Suprapubic skin (tissue), 4 donors: ENCODE measurements at places on chromosomes 5 and 9. TPM values are rescaled to one million over a fixed set of nuclear protein-coding genes. Genes with fewer than 3 reads are reported as not detected.

OSMR gene
- 20.4 TPM for total RNA-seq

HTR4 gene
- 1.6 TPM for total RNA-seq

GALNT12 gene
- total RNA-seq: 3.8 TPM

- H3K27ac ChIP-seq: no peak overlapping the region
- H3K4me1 ChIP-seq: peaks cover 10% of the 10 kb centered on the region
- DNase-seq: no peak
- no peaks in the 10 kb centered on the region for H3K36me3 ChIP-seq
- H3K4me3 ChIP-seq: no peak overlapping the region
- no peaks in the 10 kb centered on the region for H3K27me3 ChIP-seq
These were observed 9.5 kb upstream of the IFNK start for GRCh38 chr9:27514551-27514950.

DNA sequence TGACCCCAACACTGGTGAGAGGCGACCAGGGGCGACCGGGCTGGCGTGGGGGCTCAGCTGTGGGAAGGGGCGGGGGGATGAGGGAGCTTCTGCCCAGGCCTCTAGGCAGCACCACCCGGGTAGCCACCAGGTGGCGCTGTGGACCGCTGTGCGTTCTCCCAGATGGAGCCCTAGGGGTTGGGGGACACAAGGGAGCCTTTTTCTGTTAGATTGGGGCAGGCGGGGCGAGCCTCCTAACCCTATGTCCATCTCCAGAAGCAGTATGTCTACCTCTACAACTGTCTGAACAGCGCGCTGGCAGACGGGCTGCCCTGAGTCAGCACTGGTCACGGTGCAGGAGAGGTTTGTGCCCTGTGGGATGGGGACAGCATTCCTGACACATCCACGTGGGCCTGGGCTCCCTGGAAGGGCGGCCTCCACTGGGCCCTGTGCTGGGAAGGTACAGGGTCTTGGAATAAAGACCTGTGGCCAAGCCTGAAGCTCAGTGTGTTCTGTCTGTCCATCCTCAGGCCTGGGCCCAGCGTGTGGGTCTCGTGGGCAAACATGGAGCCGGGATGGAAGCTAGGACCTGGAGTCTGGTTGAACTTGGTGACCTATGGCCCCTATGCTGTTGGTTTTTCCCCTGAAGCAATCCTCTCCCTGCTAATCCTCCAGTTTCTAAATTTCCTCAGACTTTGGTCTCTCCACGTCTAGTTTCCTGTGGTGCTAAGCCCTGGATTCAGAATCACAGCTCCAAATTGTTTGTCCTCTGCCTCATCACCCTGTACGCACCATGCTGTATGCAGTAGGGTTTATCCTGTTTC is 23.1 kb upstream of the SPTLC1 start:
- H3K27ac ChIP-seq: no peak overlapping the region
- no peaks in the 10 kb centered on the region for H3K36me3 ChIP-seq
- H3K4me1 ChIP-seq: peaks cover 27% of the 10 kb centered on the region
- H3K4me3 ChIP-seq: no peak overlapping the region

GRCh38 chr5:17400724-17401469 is 97.1 kb upstream of the TAF11L2 start:
- no peak overlapping the region for H3K27ac ChIP-seq
- H3K27me3 ChIP-seq: peaks cover 12% of the 10 kb centered on the region
- no peak for DNase-seq
- H3K36me3 ChIP-seq: no peaks in the 10 kb centered on the region

GRCh38 chr9:29564564-29564963 is 1991.3 kb upstream of the C9orf72 start:
- H3K4me3 ChIP-seq: no peak overlapping the region
- no peaks in the 10 kb centered on the region for H3K36me3 ChIP-seq
- H3K27me3 ChIP-seq: no peaks in the 10 kb centered on the region
- no peak overlapping the region for H3K27ac ChIP-seq

- DNase-seq: no peak
- peaks cover 10% of the 10 kb centered on the region for H3K4me1 ChIP-seq
- no peak overlapping the region for H3K4me3 ChIP-seq
- H3K27ac ChIP-seq: no peak overlapping the region
- no peaks in the 10 kb centered on the region for H3K27me3 ChIP-seq
These were observed 333.7 kb downstream of the PDE4D start for GRCh38 chr5:59559847-59560246.

- no peak overlapping the region for H3K4me3 ChIP-seq
- H3K27me3 ChIP-seq: no peaks in the 10 kb centered on the region
- no peaks in the 10 kb centered on the region for H3K36me3 ChIP-seq
- H3K4me1 ChIP-seq: no peaks in the 10 kb centered on the region
- H3K27ac ChIP-seq: no peak overlapping the region
These were observed 97.3 kb upstream of the SH3GL2 start for GRCh38 chr9:17481565-17481964.

DNA sequence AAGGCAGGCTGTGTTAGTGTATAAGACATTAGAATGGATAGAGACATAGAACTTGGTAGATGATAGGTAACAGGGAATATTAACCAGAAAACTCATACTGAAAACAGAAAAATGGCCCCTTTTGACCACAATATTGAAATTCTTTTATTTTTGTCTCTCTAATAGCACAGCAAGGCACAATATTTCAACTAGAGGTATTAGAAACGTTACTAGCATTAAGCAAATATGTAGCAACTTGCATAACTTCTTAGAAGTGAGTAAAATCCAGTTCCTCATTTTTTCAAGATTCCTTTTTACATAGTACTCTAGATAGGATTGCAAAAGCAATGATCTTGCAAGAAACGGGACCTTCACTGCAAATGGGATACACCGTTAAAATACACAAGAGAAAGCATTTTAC is 102.7 kb upstream of the VCAN start:
- no peak for DNase-seq
- no peaks in the 10 kb centered on the region for H3K4me1 ChIP-seq
- H3K27ac ChIP-seq: peak overlapping the region; percentile 42
- H3K27me3 ChIP-seq: no peaks in the 10 kb centered on the region
- H3K4me3 ChIP-seq: no peak overlapping the region

- H3K27ac ChIP-seq: no peak overlapping the region
- H3K4me3 ChIP-seq: no peak overlapping the region
- DNase-seq: no peak
- H3K36me3 ChIP-seq: no peaks in the 10 kb centered on the region
- no peaks in the 10 kb centered on the region for H3K27me3 ChIP-seq
These were observed 102.2 kb upstream of the ICE1 start for GRCh38 chr5:5320062-5320805.
